ENCODE measurements at places on chromosomes 4 and X.

- no peak for DNase-seq
Observed at GRCh38 chrX:30659421-30659820, 6.2 kb downstream of the GK start.

- no peak for DNase-seq
Observed at GRCh38 chr4:127634181-127634580, 1.4 kb downstream of the INTU start.

- DNase-seq = no peak
Observed at GRCh38 chrX:65407157-65407626, 127.4 kb downstream of the LAS1L start.

DNA sequence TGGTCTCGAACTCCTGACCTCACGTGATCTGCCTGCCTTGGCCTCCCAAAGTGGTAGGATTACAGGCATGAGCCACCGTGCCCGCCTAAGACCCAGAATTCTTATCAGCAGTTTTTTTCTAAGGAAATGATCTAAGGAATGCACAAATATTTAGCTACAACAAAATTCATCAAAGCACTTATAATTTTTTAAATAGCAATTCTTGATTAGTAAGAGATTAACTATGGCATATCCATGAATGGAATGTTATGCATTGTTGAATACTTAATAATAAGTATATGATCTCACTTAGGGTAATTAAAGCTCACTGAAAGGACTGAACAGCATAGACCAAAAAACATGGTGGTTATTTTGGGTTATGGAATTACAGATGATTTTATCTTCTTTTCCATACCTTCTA, 18.4 kb downstream of the CENPU start:
- DNase-seq = no peak

DNA sequence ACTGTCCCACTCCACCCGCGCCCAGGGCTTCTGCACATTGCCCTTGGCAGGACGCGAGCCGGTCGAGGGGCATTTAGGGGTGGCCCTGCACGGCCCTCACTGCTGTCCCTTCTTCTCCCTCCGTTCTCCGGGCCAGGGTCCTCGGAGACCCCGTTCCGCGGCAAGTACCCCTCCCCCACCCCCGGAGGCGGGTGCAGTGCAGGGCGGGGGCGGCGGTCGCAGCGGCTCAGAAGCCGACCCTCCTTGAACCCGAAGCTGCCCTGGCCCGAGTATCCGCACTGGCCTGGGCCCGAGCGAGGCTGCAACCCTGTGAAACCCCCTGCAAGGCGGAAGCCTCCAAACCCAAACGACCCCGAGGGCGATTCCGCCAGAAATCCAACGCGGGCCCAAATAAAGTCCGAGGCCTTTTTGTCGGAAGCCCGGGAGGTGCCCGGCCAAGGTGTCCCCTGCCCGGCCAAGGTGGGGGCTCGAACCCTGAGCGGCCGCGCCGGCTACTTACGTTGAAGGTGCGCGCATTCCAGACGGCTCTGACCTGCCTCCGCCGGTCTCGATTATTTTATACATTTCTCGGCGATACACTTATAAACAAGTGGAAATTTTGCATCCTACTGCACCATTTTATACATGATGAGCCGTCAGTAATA, 53.1 kb upstream of the TMEM33 start:
- no peak for DNase-seq

- DNase-seq = no peak
Observed at GRCh38 chrX:71935476-71935875, 24.8 kb downstream of the NHSL2 start.

- no peak for DNase-seq
Observed at GRCh38 chrX:55111578-55112254, 22.9 kb downstream of the PAGE2 start.

DNA sequence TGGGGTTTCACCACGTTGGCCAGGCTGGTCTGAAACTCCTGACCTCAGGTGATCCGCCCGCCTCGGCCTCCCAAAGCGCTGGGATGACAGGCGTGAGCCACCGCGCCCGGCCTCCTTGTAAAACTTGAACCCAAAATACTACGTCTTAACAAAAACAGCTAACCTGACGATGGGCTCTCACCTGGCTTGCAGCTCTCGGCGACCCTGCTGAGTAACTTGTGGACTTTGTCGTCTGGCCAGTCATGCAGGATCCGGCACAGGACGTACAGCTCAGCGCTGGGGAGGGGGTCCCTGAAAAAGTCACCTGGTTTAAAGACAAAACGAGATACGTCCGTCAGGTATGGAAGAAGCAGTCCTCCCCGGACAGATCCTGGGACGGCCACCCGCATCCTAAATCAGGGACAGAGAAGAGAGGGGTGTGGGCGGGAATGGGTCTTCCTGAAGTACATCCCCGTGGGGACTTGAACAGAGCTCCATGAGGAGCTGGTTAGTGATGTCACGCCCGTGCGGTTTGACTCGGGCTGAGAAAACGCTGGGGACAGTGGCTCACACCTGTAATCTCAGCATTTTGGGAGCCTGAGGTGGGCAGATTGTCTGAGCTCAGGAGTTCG, 20.7 kb upstream of the SLC25A6 start:
- DNase-seq = no peak

GRCh38 chr4:6892190-6892908, 17.3 kb upstream of the TBC1D14 start:
- no peak for DNase-seq

- no peak for DNase-seq
Observed at GRCh38 chr4:13514722-13515121, 29.6 kb downstream of the NKX3-2 start.

- no peak for DNase-seq
Observed at GRCh38 chrX:16629909-16630308, 20.0 kb upstream of the S100G start.

GRCh38 chr4:41122775-41123174, 91.6 kb downstream of the APBB2 start:
- no peak for DNase-seq

DNA sequence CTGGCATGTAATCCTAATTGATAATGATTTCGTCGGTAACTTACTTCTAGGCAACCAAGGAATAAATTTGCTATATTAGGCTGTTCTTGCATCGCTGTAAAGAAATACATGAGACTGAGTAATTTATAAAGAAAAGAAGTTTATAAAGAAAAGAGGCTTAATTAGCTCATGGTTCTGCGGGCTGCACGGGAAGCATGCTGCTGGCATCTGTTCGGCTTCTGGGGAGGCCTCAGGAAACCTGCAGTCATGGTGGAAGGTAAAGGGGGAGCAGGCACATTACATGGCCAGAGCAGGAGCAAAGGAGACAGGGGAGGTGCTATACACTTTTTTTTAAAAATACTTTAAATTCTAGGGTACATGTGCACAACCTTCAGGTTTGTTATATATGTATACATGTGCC, 290.2 kb downstream of the STK32B start:
- no peak for DNase-seq

- DNase-seq = no peak
Observed at GRCh38 chr4:38659346-38659745, 4.7 kb upstream of the KLF3 start.

DNA sequence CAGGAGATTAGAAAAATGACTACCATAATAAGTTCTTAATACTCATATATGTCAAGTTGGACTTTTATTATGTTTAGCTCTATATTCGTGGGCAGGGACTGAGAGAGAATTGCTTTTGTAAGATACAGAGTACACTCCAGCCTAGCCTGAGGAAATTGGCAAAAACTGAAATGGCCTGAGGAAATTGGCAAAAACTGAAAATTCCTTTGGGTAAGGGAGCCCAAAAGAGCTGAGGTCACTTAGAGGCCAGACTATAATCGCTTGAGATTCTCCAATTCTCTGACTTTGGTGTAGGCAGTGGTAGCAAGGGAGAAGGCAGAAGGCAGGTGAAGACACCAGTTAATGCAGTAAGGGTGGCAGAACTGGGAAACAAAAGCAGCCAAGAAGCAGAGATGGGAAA, 124.5 kb upstream of the HCCS start:
- DNase-seq = no peak

DNA sequence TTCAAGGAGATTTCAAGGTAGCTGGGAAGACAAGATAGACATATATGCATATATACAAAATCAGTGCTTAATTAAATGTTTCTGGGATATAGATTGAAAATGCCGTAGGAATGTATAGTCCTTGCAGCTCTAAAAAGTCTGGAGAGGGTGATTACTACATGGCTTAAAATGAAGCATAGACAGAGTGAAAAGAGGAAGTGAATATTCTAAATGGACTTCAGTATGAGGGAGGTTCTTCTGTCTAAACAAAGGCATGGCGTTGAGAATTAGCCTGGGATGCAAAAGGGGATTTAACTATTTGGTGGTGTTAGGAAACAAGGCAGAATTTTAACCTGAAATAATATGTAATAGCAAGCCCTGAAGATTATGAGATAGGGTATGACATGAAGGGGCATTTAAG, 141.5 kb upstream of the FRMPD4 start:
- DNase-seq = no peak

- no peak for DNase-seq
Observed at GRCh38 chr4:163542275-163542674, 47.8 kb downstream of the TMA16 start.

- DNase-seq = no peak
Observed at GRCh38 chr4:129623233-129623875, 527.4 kb downstream of the C4orf33 start.

DNA sequence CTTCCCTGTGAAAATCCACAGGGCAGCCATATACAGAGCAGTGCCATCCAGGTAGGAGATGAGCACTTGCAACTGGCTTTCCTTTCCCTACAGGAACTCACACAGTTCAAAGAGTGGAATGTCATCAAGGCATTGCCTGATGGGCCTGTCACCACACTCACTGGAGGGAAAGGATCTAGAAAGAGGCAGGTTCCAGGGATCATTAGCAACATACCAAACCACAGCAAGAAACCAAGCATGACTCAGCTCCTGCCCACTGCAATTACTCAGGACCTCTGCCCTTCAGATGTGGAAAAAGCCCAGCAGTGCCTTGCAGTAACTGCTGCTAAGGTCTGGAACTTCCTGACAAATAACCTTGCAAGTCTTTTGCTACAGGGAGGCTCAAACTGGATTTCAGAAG, 101.2 kb downstream of the ZNF674 start:
- no peak for DNase-seq

DNA sequence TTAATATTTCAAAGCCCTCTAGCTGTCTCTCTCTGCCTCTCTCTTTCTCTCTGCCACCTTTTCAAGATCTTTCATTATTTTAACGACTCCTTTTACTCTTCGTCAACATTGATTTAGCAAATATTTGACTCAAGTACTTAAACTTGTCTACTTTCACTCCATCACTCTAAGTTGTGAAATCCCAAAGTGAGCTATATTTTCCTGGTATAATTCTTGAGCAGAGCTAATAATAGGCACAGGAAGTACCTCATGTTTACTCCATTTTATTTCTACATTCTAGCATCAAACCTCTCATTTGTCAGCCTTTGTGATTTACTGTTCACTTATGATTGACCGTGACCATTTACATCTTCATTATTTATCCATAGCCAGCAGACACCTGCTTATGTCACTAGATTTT, 482.5 kb downstream of the RPA4 start:
- DNase-seq = no peak

GRCh38 chr4:10205223-10205622, 88.6 kb upstream of the WDR1 start:
- no peak for DNase-seq

DNA sequence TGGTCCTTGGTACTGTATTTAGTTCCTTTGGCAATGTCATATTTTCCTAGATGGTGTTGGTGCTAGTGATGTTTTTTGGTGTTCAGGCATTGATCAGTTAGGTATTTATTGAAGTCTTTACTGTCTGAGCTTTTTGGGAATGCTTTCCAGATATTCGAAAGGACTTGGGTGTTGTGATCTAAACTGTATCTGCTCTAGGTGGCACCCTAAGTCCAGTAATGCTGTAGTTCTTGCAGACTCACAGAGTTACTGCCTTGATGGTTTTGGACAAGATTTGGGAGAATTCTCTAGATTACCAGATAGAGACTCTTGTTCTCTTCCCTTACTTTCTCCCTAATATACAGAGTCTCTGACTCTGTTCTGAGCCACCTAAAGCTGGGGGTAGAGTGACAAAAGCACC, 513.6 kb upstream of the PITX2 start:
- no peak for DNase-seq

DNA sequence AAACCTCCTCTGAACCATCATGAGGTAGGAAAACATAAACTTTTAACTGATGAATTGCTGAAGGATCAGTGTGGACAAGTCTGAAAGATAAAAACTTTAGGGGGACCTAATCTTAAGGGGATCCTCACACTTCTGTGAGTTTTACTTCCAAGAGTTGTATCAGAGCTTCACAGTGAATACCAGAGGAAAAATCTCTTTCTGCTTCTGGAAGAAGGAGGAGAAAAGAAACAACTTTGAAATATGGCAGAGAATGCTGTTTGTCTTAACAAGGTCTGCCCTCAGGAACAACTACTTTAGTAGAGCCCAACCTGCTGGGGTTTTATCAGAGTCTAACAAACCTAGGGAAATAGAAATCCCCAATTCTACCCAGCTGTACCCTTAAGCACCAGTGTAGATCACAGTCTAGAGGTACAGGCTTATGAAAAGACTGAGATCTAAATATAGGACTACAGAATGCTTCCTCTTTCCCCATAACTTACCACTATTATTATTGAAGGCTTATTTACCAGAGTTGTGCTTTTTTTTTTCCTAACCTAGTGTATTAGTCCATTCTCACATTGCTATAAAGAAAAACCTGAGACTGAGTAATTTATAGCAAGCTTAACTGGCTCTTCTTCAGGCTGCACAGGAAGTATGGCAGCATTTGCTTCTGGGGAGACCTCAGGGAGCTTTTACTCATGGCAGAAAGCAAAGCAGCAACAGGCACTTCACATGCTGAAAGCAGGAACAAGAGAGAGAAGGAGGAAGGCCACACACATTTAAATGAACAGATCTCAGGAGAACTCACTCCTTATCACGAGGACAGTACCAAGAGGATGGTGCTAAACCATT, 167.9 kb downstream of the CAMK2D start:
- DNase-seq = no peak

GRCh38 chr4:122932763-122933162, 10.4 kb upstream of the NUDT6 start:
- no peak for DNase-seq

- DNase-seq = no peak
Observed at GRCh38 chr4:2789793-2790582, 2.9 kb upstream of the SH3BP2 start.

GRCh38 chrX:16604337-16604736, 45.6 kb upstream of the S100G start:
- DNase-seq = no peak

GRCh38 chr4:109434007-109434971, 674 bp downstream of the SEC24B start:
- DNase-seq = no peak

DNA sequence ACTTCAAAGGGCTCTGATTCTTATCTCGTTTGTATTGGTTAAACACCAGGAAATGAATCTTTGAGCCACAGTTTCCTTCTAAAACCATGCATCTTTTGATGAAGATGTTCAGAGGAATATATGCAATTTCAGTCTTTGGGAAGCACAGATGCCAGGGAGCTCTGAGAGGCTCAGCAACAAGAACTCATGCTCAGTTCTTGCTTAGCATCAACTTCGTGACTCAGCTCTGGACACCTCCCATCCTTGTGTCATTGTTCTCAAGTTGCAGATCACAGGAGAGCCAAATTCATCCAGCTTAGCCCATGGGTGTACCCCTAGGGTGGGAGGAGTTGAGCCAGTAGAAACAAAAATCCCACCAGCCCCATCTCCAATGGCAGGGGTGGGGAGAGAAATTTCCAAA, 219.6 kb upstream of the MAOA start:
- DNase-seq = no peak

All from stimulated activated CD8-positive, alpha-beta memory T cell treated with anti-CD3 and anti-CD28 coated beads, Interleukin-4, amount 100 ng/mL, for 4 hours (primary cell).